ENCODE measurements at places on chromosomes 6 and 20.
A peak's percentile ranks its signal among the peaks of the same experiment; 100 is the strongest.

GRCh38 chr6:20447157-20447556 lies 45.5 kb downstream of the E2F3 start:
- no peaks in the 10 kb centered on the region for H3K36me3 ChIP-seq
- no peaks in the 10 kb centered on the region for H3K27me3 ChIP-seq
- H3K4me3 ChIP-seq: no peak overlapping the region
- peak; percentile 18 for DNase-seq

DNA sequence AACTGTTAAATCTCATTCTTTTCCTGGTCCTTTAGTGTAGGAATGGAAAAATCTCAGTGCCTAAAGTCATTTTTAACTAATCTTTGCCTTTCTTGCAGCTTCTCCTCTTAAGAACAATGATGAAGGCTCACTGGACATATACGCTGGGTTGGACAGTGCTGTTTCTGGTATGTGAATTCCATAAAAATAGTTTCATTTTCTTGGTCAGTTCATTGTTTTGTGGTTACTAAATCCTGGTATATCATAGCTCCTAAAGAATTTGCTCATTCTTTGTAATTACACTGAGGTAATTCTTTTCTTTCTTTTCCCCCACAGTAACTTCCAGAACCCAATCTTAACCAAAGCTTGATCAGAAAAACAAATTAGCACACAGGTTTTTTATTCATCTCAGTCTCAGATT lies 23.4 kb downstream of the CASP8AP2 start:
- H3K36me3 ChIP-seq: no peaks in the 10 kb centered on the region
- no peak overlapping the region for H3K27ac ChIP-seq
- DNase-seq: no peak
- no peak overlapping the region for H3K4me3 ChIP-seq

DNA sequence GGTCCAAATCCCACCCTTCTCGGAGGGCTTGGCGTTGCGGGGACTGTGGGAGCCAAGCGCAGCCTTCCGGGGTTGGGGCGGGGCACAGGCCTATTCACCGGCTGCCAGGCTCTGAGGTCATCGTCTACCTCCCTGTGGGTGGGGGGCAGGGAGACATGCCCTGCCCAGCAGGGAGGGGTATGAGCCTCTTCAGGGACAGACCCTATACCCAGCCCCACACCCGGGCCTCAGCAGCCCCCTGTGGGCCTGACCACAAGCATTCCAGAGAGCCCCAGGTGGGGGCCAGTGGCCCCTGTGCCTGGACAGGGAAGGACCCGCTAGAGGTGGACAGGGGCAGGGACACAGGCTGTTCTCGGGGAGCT lies 11.6 kb downstream of the LAMA5 start:
- peak overlapping the region; percentile 60 for H3K27ac ChIP-seq
- no peak overlapping the region for H3K4me3 ChIP-seq
- peak; percentile 71 for DNase-seq
- H3K4me1 ChIP-seq: peaks cover 5% of the 10 kb centered on the region
- peaks cover 2% of the 10 kb centered on the region for H3K36me3 ChIP-seq

- no peaks in the 10 kb centered on the region for H3K36me3 ChIP-seq
- no peak overlapping the region for H3K4me3 ChIP-seq
- no peaks in the 10 kb centered on the region for H3K27me3 ChIP-seq
- H3K27ac ChIP-seq: no peak overlapping the region
- no peak for DNase-seq
Measured at GRCh38 chr6:142329486-142330113, 27.8 kb downstream of the ADGRG6 start.

- H3K27me3 ChIP-seq: no peaks in the 10 kb centered on the region
- DNase-seq: no peak
- no peaks in the 10 kb centered on the region for H3K4me1 ChIP-seq
Measured at GRCh38 chr6:160040527-160041264, 71.8 kb downstream of the IGF2R start.

- no peak overlapping the region for H3K27ac ChIP-seq
- H3K4me1 ChIP-seq: no peaks in the 10 kb centered on the region
- no peak overlapping the region for H3K4me3 ChIP-seq
- DNase-seq: no peak
- H3K36me3 ChIP-seq: no peaks in the 10 kb centered on the region
Measured at GRCh38 chr6:143449082-143449713, 1.3 kb downstream of the ADAT2 start.

DNA sequence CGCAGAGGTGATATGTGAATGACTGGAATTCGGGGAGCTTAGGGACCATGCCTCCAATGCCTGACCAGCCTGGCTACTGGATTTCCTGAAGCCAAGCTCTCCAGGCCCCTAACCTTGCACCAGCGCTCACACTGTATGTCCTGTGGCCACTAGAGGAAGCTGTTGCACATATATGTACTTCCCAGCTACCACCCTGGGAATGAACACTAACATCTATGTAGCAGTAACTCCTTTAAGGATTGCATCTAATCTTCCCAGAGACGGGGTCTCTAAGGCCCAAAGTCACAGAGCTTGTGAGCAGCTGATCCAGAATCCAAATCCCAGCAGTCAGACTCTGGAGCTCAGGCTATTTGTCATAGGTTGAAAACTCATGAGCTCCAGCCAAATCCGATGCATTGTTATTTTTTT lies 20.4 kb upstream of the BPIFB1 start:
- peak; percentile 82 for DNase-seq
- no peak overlapping the region for H3K4me3 ChIP-seq
- no peaks in the 10 kb centered on the region for H3K36me3 ChIP-seq
- no peak overlapping the region for H3K27ac ChIP-seq
- no peaks in the 10 kb centered on the region for H3K4me1 ChIP-seq
- H3K27me3 ChIP-seq: no peaks in the 10 kb centered on the region

GRCh38 chr6:138101946-138102731 lies 5.1 kb downstream of the PERP start:
- H3K36me3 ChIP-seq: no peaks in the 10 kb centered on the region
- H3K4me3 ChIP-seq: no peak overlapping the region

GRCh38 chr6:146041282-146041681 lies 12.4 kb downstream of the GRM1 start:
- no peak overlapping the region for H3K4me3 ChIP-seq
- no peaks in the 10 kb centered on the region for H3K36me3 ChIP-seq
- DNase-seq: peak; percentile 82
- H3K4me1 ChIP-seq: no peaks in the 10 kb centered on the region

GRCh38 chr20:46272389-46273047 lies 35.8 kb downstream of the CDH22 start:
- no peak for DNase-seq
- H3K27me3 ChIP-seq: no peaks in the 10 kb centered on the region
- no peak overlapping the region for H3K4me3 ChIP-seq
- H3K27ac ChIP-seq: no peak overlapping the region

DNA sequence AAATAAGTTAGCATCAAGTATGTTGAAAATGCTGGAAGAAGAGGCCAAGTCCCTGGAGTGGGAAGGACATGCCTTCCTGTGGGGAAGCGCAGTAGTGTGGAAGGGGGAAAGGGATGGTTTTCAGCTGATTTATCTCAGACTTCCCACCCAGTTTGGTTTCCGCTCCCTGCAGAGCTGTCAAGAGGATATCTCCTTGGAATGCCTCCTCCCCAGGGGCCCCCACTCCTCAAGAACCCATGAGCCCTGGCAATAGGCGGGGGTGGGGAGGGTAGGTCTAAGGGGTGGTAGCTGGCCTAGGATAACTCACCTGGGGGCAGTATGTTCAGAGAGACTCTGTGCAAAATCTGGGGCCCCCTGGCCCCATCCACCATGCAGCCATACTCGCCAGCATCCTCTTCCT lies 696 bp downstream of the TREML1 start:
- no peak overlapping the region for H3K4me3 ChIP-seq
- peaks cover 7% of the 10 kb centered on the region for H3K4me1 ChIP-seq
- no peak overlapping the region for H3K27ac ChIP-seq
- no peaks in the 10 kb centered on the region for H3K36me3 ChIP-seq
- H3K27me3 ChIP-seq: no peaks in the 10 kb centered on the region

- H3K27ac ChIP-seq: no peak overlapping the region
- no peak for DNase-seq
- no peaks in the 10 kb centered on the region for H3K36me3 ChIP-seq
Measured at GRCh38 chr6:25329161-25329817, 50.1 kb downstream of the CARMIL1 start.

- H3K27ac ChIP-seq: no peak overlapping the region
- H3K4me1 ChIP-seq: no peaks in the 10 kb centered on the region
- no peak overlapping the region for H3K4me3 ChIP-seq
- no peaks in the 10 kb centered on the region for H3K27me3 ChIP-seq
- DNase-seq: no peak
Measured at GRCh38 chr20:62964700-62965099, 12.2 kb downstream of the SLC17A9 start.

- H3K27ac ChIP-seq: no peak overlapping the region
- no peak overlapping the region for H3K4me3 ChIP-seq
- no peaks in the 10 kb centered on the region for H3K27me3 ChIP-seq
- no peak for DNase-seq
- peaks cover 11% of the 10 kb centered on the region for H3K4me1 ChIP-seq
Measured at GRCh38 chr6:10554826-10555225, 33.7 kb downstream of the GCNT2 start.

GRCh38 chr6:52517502-52518278 lies 59.2 kb downstream of the TRAM2 start:
- peak; percentile 97 for DNase-seq
- no peaks in the 10 kb centered on the region for H3K27me3 ChIP-seq
- peak overlapping the region; percentile 92 for H3K27ac ChIP-seq
- H3K36me3 ChIP-seq: no peaks in the 10 kb centered on the region
- peaks cover 11% of the 10 kb centered on the region for H3K4me1 ChIP-seq

DNA sequence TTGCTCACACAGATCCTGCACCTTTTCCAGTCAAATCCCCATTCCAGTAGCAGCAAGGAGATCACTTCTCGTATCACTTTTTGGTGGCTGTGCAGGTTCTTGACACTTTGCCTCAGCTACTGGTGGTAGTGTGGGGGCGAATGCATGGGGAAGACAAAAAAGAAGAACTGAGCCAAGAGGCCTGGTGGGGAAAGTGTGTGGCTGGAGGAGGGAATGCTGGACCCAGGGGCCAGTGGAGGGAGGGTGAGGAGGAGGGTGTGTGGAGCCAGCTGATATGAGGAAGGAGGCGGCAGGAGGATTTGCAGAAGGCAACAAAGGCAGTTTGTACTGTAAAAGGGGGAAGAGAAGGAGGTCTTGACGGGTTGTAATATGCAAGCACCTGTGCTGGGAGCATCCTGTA lies 15.7 kb upstream of the HLA-C start:
- H3K36me3 ChIP-seq: no peaks in the 10 kb centered on the region
- no peaks in the 10 kb centered on the region for H3K27me3 ChIP-seq
- H3K27ac ChIP-seq: no peak overlapping the region
- DNase-seq: no peak
- no peak overlapping the region for H3K4me3 ChIP-seq

DNA sequence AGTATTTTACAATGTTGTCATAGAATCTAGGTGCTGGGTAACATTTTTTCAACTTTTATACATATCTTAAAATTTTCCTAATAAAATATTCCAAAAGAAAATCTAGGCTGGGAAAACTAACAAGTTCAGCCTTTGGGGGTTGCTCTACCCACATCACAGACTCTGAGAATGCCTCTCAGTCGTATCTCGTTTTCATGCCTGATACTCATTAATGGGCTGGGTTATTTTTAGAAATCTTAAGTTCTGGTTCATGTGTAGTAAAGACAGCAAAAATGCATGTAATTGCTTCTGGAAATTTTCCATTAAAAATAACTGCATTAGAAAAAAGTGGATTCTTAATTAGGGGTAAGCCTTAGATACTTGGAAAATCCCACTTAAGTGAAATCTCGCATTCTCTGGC lies 149.3 kb downstream of the SLC24A3 start:
- no peak overlapping the region for H3K27ac ChIP-seq
- no peaks in the 10 kb centered on the region for H3K27me3 ChIP-seq
- H3K36me3 ChIP-seq: no peaks in the 10 kb centered on the region
- H3K4me1 ChIP-seq: no peaks in the 10 kb centered on the region
- DNase-seq: no peak
- H3K4me3 ChIP-seq: no peak overlapping the region

- H3K4me1 ChIP-seq: no peaks in the 10 kb centered on the region
- H3K4me3 ChIP-seq: no peak overlapping the region
- no peaks in the 10 kb centered on the region for H3K36me3 ChIP-seq
- no peak for DNase-seq
- H3K27me3 ChIP-seq: no peaks in the 10 kb centered on the region
- H3K27ac ChIP-seq: no peak overlapping the region
Measured at GRCh38 chr6:153210083-153210482, 79.0 kb upstream of the RGS17 start.

DNA sequence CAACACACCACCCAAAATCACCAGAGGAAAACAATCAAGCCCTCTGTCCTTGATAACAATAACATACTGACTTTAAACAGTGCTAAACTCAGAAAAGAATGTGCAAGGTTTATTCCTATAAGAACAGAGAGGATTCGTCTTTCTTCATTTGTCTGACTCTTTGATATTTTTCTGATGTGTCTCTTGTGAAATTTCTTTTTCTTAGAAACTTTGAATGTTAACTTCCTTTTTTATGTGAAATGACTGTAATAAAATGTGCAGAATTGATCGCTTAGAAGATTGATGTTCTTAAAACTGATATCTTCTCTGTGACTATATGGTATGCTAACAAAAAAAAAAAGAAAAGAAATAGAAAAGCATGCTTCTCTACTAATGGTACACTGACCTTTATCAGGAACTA lies 947.4 kb upstream of the CITED2 start:
- no peak for DNase-seq
- no peak overlapping the region for H3K27ac ChIP-seq
- no peaks in the 10 kb centered on the region for H3K27me3 ChIP-seq
- H3K36me3 ChIP-seq: no peaks in the 10 kb centered on the region
- H3K4me1 ChIP-seq: no peaks in the 10 kb centered on the region

DNA sequence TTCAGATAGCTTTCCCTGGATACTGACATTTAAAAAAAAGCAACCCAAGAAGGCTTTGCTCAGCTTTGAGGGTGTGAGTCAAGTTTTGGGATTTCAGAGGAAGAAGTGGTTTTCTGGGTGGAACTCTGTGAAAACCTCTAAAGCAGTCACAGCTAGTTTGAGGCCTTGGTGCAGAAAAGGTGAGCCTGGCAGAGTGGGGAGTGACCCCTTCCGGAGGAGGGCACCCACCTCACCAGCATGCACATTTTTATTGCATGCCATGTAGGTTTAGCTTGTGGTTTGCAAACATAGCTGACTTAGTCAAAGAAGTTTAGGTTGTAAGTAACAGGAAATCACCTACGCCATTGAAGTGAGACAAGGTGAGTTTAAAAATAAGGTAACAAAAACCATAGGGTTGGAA lies 146.8 kb upstream of the PMEPA1 start:
- no peaks in the 10 kb centered on the region for H3K36me3 ChIP-seq
- no peaks in the 10 kb centered on the region for H3K27me3 ChIP-seq
- no peak for DNase-seq
- H3K4me1 ChIP-seq: no peaks in the 10 kb centered on the region
- H3K27ac ChIP-seq: no peak overlapping the region
- H3K4me3 ChIP-seq: no peak overlapping the region

DNA sequence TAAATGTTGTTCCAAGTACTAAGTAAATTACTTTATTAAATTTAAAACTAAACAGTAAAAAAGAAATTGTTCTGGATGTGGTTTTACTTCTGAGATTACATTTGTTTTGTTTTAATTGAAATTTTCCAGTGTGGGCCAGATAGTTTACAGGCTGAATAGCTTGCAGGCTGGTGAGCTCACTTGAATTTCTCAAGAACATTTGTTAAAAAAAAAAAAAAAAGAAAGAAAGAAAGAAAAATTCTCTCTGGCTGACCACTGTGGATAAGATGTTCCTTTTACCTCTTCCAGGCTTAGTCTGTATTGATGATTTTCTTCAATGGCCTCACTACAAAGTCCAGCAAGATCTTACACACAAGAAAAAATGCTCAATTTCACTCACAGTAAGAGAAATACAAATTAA lies 85.4 kb downstream of the PLCG1 start:
- no peak for DNase-seq
- no peaks in the 10 kb centered on the region for H3K27me3 ChIP-seq
- no peaks in the 10 kb centered on the region for H3K36me3 ChIP-seq
- H3K4me1 ChIP-seq: no peaks in the 10 kb centered on the region
- H3K27ac ChIP-seq: no peak overlapping the region

- no peak overlapping the region for H3K4me3 ChIP-seq
- H3K27me3 ChIP-seq: no peaks in the 10 kb centered on the region
- H3K27ac ChIP-seq: no peak overlapping the region
- no peaks in the 10 kb centered on the region for H3K36me3 ChIP-seq
Measured at GRCh38 chr6:73028124-73028766, 197.1 kb downstream of the KHDC1L start.

Data from mesendoderm (in vitro differentiated cells).